ENCODE measurements at places on chromosomes 6 and 20.

DNA sequence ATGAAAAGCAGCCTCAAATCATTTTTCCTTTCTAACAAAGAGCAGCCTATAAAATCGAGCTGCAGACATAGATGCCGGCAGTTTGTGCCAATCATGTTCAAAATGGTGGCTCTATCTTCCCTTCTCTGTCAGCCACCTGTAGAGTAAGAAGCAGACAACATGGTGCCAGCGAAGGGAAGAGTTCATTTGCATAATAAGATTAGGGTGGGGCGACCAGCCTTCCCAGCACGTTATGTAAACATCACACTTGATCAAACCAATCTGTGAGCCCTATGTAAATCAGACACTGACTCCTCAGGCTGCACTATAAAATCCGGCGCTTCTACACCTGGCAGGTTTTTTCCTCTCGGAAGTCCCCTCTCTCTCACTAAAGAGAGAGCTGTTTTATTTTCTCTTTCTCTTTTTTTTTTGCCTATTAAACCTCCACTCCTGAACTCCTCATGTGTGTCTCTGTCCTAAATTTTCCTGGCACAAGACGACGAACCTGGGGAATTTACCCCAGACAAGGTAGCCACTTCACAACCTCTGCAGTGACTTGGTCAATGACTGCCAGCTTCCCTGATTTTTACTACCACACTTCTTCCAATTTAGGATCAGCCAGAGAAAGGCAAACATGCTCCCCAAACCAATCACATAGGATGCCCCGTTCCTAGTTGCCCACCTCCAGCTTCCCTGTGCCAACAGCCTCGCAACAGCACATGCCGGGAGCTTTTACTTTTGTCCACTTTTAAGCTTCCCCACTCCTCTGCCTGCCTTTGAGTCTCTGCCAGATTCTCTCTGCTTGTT is 12.9 kb downstream of the TPMT start:
- no peak for DNase-seq

DNA sequence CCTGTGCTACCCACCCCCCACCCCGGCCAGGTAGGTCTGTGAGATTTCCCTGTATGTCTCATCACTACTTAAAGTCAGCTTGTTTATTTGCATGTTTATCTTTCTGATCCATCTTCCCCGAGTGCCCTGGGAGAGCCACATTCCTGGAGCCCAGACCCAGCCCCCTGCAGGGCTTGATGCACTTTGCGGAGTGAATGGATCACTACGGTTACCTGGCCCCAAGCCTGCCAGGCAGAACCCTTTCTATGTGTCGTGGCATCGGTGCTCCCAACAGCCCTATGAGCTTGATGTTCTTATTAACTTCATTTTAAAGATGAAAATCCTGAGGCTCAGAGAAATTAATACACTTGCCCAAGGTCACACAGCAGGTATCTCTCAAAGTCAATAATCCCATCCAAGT is 13.6 kb upstream of the SLCO4A1 start:
- DNase-seq: no peak

GRCh38 chr6:113976806-113977205 is 5.9 kb upstream of the HDAC2 start:
- no peak for DNase-seq

- no peak for DNase-seq
Observed at GRCh38 chr20:64036346-64037198, 590 bp downstream of the C20orf204 start.

GRCh38 chr20:50898475-50898874 is 32.8 kb downstream of the ADNP start:
- no peak for DNase-seq

GRCh38 chr6:11432713-11433450 is 104.7 kb upstream of the TMEM170B start:
- DNase-seq: no peak

Measured in occipital lobe (tissue), 3 donors.